ENCODE measurements at places on chromosomes 2 and 18.
A peak's percentile ranks its signal among the peaks of the same experiment; 100 is the strongest.

GRCh38 chr18:58753976-58754375 lies 82.7 kb downstream of the MALT1 start:
- DNase-seq: no peak

GRCh38 chr2:20501974-20502373 lies 55.1 kb downstream of the RHOB start:
- peak; percentile 81 for DNase-seq

DNA sequence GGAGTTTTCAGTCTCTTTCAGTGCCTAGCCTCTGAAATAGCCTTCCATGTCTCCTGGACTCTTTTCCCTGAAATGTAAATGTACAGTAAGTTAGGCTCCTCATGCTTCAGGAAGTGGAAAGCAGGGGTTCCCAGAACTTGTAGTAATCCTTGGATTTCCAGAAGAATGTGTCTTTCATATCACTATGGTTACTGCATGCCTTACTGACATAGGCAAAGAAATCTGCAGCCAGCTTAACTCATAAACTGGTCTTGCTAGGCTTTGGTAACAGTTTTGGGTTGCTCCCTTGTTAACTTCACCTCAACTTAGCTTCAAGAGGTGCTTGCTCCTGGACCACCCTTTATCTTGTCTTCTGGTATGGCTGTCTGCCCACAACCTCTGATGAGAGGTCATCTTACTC lies 686.8 kb upstream of the DDX18 start:
- no peak for DNase-seq

DNA sequence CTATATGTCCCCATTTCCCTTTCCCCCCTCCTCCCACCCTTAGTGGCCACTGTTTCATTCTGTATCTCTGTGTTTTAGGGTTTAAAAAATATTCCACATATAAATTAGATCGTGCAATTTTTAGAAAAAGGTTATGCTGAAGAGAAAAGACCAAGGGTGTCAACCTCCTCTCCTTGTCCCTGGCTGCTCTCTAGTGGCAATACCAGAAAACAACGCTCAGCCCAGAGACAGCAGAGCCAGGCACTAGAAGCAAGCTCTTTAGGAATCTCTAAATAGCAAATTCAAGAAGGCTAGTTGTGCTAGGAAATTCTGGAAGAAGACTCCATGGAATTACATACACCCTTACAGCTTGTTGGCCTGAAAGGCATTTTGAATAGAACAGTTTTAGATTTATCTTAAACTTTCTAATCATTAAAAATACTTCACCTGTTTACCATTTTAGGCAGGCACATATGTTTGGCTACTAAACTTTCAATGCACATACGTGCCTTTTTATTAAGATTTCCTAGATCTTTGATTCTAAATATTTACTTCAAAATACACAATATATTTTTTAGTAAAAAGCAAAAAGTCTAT lies 35.1 kb upstream of the RASGRP3 start:
- no peak for DNase-seq

DNA sequence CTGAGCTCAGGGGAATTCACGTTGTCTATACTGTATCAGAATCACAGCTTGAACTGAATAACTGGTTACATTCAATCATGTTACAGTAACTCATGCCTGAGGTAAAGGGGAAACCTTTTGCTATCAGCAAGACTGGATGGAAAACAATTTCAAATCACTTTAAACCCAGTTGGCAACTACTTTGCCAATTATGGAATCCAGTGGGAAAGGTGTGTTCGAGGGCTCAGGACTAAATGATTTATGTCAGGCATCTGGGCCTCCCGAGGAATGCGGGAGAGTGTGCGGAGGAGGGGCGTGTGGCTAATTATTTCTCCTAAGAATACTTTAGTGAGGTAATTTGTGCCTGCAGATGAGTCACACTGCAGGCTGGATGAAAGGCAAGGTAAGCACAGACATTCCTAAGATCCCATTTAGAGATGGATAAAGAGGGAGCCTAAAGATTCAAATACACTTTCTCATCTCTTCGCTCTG lies 100.1 kb downstream of the HRH4 start:
- no peak for DNase-seq
